ENCODE measurements at places on chromosomes 2 and 18.

GRCh38 chr2:119753930-119754321, 5.8 kb upstream of the PTPN4 start:
- DNase-seq = peak; percentile 52

DNA sequence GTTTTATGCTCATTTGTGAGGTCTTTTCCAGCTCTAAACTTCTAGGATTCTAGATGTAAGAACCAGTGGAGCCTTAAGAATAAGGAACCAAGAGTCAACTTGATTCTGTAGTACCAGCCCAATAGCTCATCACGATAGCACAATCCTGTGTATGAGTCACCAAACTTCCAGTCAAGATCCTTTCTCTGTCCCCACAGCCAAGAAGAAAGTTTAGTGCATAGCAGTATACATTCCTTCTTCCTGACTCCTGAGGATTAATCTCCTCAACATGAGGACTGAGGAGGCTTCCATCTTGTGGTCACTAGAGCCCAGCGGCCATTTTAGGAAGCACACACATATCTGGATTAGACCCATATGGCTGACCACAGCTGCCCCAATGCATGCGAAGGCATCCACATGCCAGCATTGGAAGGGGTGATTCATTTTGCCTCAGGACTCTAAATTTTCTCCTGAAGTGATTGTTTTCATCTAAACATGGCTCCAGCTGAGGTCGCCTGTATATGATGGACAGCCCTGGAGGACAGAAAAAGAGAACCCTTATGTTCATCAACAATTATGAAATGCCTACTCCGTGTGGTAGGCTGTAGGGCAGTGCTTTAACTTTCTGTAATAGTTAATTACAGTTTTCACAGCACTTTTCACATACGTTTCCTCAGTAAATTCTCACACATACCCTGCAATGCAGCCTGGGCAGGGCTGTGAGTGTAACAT, 53.5 kb downstream of the RASGRP3 start:
- DNase-seq = peak; percentile 96

GRCh38 chr2:7031547-7032245, 114.5 kb downstream of the RNF144A start:
- no peak for DNase-seq

GRCh38 chr2:66462501-66462825, 27.5 kb downstream of the MEIS1 start:
- no peak for DNase-seq

DNA sequence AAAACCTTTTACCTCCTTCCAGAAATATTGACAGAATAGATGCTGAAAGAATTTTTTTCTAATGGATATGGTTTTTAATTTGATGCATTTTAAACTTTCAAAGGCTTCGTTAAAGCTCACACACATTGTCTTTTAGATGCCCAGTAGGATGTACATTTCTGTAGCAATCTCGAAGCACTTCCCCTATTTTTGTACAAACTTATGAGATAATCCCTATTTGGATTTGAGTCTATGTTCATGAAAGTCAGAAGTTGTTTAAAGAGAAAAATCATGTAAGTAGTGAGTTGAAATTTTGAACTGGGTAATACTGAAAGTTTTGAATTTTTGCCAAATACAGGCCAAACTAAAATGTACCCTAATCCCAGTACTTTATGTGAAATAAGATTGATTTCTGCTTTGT, 38.1 kb upstream of the MMADHC start:
- DNase-seq = no peak

DNA sequence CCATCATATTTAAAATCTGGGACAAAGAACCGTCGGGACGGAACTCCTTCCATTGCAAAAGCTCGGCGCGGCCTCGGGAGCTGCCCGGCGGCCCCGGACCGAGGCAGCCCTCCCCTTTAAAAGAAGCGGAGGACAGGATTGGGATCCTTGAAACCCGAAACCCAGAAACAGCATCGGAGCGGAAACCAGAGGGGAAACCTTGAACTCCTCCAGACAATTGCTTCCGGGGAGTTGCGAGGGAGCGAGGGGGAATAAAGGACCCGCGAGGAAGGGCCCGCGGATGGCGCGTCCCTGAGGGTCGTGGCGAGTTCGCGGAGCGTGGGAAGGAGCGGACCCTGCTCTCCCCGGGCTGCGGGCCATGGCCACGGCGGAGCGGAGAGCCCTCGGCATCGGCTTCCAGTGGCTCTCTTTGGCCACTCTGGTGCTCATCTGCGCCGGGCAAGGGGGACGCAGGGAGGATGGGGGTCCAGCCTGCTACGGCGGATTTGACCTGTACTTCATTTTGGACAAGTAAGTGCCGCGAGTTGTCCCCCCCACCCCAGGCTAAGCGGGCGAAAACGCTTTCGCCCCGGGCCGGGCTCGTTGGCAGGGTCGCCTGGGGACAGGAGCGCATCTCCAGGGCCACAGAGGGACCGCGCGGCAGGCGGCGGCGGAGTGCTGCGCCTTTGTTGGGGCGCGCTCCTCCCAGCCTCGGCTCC, at the start of gene ANTXR1:
TSS of gene ANTXR1 (plus strand) at position 38 of the 698 bp plus-strand sequence. CDS start at position 359, 321 bp downstream.
- DNase-seq = peak; percentile 84

DNA sequence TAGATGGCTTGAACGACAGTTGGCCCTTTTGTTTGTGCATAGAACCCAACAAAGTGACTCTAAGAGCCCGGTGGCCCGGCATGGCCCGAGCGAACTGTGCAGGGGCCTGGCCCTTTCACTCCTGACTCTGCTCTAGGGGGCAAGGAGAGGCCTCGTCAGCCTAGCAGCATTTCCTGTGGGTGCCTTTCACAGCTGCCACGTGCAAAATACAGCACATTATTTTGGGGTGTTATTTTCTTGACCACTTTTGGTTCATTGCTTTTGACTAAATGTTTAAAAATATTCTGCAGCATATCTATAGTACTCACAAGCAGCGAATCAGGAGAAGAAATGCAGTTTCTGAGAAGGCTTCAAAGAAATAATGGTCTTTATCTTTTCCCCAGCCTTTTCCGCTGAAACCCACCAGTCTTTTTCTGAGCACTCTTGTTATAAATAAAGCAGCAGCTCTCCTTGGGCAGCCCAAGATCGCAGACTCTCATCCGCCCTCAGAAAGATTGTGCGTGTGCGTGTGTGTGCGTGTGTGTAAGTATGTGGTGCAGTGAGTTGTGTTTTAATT, 31.3 kb downstream of the DGKD start:
- peak; percentile 16 for DNase-seq

GRCh38 chr2:68118816-68119215, 38.9 kb upstream of the PNO1 start:
- no peak for DNase-seq

- DNase-seq = no peak
These were observed 72.6 kb upstream of the DOCK10 start for GRCh38 chr2:225114786-225115323.

DNA sequence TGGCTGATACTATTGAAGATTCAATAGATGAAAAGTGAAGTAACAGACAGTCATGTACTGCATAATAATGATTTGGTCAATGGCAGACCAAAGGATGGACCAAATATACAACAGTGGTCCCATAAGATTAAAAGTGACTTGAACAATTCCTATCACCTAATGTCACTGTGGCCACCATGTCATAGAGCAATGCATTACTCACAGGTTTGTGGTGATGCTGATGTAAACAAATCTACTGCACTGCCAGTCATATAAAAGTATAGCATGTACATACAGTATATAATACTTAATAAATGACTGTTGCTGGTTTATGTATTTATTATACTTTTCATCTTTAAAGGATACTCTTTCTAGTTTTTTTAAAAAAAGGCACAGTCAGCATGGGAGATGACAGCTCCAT, 99.9 kb downstream of the USP34 start:
- no peak for DNase-seq

DNA sequence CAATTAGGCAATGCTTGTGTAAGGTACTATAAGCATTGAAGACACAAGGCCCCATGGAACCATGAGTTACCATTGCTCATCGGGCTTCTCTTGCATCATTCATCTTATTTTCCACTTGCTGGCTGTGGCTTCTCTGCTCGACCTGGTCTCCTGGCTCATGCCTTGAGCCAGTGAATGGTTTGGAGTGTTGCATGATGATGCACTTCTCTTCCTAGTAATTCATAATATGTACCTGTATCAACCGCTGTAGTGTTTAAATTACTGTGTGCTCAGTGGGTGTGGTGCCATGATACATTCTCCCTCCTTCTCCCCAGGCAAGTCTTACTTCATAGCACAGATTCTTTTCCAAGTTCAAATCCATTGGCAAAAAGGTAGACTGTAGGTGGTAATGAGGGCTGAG, 66.8 kb downstream of the ABCA12 start:
- DNase-seq = no peak

- peak; percentile 64 for DNase-seq
These were observed 79.8 kb upstream of the SESTD1 start for GRCh38 chr2:179344280-179344964.

GRCh38 chr2:44352510-44352909, 8.8 kb downstream of the PREPL start:
- DNase-seq = no peak

GRCh38 chr2:195696012-195696411, 39.0 kb downstream of the SLC39A10 start:
- no peak for DNase-seq

DNA sequence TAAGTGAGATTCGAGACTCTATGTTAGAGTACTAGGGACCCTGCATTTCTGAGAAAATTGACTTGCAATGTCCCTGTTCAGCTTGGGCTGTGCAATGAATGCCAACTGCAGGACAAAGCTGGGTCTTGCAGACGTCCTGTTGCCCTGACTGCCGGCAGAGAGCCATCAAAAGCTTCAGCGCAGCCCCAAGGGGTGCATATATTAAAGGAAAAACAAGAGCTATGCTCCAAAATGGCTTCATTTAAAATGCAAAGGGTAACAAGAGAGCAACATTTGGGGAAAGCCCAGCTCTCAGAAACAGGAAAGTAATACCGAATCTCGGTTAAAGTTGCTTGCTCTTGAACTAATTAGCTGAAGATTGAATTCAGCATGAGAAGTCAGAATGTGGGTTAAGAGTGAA, 110.9 kb upstream of the PNPT1 start:
- DNase-seq = no peak

DNA sequence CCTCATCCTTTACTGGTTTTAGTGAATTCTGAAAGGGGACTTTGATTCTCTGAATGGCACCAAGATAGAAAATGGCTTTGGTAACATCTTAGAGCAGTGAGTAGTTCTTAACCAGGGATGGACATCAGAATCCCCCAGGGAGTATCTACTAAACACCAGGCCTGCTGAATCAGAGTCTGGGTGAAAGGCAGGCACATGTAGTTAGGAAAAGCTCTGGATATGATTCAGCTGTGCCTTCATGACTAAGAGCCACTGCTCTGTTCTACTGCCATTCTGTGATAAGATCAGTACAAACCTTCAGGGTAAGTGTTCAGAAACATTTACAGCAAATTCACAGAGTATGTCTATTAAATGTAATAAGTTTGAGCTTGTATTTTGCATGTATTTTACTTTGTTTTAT, 46.2 kb upstream of the B3GNT2 start:
- peak; percentile 95 for DNase-seq

DNA sequence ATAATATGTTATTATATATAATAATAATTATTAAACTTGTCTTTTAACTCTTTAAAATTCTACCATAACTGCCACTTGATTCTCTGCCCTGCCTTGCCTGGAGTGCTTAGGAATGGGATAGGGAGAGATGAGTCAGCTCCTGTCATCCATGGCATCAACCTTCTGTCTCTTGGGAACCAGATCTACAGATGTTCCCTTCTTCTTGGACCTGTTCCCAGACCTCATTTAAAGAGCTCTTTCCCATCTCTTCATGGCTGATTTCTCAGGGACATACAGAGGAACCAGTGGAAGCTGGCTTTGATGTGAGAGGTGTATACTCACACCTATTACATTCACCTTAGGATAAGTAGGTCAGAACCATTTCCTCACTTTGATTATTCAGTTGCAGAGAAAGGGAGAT, 155.3 kb upstream of the MYO3B start:
- DNase-seq = peak; percentile 60

GRCh38 chr2:237978058-237978712, 11.4 kb downstream of the UBE2F start:
- DNase-seq = peak; percentile 61

- no peak for DNase-seq
These were observed 22.5 kb downstream of the PASK start for GRCh38 chr2:241126771-241127202.

GRCh38 chr2:219658196-219658846, 30.9 kb downstream of the SLC4A3 start:
- peak; percentile 75 for DNase-seq

- no peak for DNase-seq
These were observed 6.9 kb upstream of the EPB41L5 start for GRCh38 chr2:120005834-120006521.

DNA sequence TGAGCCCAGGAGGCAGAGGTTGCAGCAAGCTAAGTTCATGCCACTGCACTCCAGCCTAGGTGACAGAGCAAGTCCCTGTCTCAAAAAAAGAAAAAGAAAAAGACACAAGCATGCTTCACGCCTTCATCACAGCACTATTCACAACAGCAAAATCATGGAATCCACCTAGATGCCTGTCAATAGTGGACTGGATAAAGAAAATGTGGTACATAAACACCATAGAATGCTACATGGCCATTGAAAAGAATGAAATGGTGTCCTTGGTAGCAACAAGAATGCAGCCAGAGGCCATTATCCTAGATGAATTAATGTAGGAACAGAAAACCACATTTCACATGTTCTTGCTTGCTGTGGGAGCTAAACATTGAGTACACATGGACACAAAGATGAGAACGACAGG, 392.6 kb downstream of the EIPR1 start:
- no peak for DNase-seq

GRCh38 chr2:71603851-71604725, 150.7 kb downstream of the DYSF start:
- no peak for DNase-seq

DNA sequence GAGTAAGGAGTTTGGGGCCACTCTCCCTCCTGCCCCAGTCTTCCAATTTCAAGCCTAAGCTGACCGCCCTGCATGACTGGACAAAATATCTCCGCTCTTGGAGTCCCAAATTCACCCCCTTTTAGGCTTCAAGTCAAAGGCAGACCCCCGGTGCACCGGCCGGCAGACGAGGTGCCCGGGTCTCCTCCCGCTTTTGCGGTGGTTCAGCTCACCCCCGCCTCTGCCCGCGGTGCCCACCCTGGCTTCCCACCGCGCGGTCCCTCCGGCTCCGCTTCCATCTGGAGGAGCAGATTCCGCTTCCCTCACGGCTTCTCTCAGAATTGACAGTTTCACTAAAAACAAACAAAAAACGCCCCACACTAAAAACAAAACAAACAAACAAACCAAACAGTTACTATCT, 56.5 kb downstream of the SERPINB8 start:
- no peak for DNase-seq

- DNase-seq = peak; percentile 62
These were observed 44.0 kb downstream of the GYPC start for GRCh38 chr2:126699716-126700581.

GRCh38 chr2:12594590-12594989, 122.1 kb upstream of the TRIB2 start:
- no peak for DNase-seq

- no peak for DNase-seq
These were observed 5.9 kb upstream of the PARD6G start for GRCh38 chr18:80253236-80253635.

GRCh38 chr2:3645745-3646389, 12.1 kb upstream of the ALLC start:
- no peak for DNase-seq
